Femur (tissue), 1 donor: ENCODE measurements at places on chromosomes 5 and 9.
A peak's percentile ranks its signal among the peaks of the same experiment; 100 is the strongest.

- no peak for DNase-seq
Measured at GRCh38 chr9:86298873-86299272, 16.5 kb upstream of the ISCA1 start.

DNA sequence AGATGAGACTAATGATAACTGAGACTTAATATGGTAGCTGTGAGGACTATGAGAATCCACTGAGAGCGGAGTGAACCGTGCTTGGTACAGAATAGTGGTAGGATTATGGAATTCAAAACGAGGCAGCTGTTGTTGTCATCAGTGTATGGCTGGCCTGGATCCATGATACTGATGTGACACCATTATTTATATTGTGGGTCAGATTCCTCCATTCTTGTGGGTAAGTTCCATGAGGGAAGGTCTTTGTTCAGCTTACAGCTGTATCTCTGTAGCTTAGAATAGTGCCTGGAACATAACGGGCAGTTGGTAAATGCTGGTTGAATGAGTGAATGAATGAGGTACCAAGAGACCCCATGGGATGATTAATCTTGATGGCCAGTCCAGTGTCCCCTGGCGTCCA, 61.8 kb downstream of the ACER2 start:
- DNase-seq, result no peak

DNA sequence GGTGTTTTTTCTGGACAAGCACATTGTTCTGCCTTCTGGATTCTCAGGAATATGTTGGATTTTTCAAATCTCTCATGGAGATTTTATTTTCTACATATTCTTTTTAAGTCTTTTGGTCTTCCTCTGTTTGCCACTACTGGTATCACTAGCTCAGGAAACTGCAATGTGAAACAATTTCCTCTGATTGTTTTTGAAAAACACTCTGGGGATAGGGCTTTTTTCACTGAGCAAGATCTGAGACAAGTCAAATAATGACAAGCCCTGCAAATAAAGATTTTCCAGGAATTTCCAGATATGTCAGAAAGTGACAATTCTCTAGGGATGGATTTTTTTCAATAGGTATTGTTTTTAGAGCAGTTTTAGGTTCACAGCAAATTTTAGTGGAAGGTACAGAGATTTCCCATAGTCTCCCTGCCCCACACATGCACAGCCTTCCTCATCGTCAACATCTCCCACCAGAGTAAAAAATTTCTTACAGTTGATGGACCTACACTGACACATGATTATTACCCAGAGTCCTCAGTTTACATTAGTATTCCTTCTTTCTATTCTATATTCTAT, 86.9 kb upstream of the TMEM161B start:
- DNase-seq, result no peak

GRCh38 chr5:134051305-134051704, 46.5 kb upstream of the VDAC1 start:
- DNase-seq, result no peak

DNA sequence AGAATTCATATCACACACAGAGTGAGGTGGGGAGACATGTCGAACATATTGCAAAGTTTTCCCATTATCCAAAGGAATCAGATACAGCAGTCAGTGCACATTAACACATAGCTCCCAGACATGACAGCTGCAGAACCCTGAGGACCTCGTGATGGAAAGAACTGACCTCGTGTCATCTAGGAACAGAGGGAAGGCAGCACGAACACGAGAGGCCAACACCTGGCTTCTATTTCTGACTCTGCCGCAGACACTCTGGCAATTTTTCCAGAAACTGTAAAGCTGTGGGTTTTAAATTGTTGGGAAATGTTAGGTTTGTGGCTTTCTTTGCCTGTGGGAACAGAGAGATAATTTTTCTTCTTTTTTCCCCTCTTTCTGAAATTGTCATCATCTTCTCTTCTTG, 315.0 kb upstream of the PIK3R1 start:
- peak; percentile 58 for DNase-seq

DNA sequence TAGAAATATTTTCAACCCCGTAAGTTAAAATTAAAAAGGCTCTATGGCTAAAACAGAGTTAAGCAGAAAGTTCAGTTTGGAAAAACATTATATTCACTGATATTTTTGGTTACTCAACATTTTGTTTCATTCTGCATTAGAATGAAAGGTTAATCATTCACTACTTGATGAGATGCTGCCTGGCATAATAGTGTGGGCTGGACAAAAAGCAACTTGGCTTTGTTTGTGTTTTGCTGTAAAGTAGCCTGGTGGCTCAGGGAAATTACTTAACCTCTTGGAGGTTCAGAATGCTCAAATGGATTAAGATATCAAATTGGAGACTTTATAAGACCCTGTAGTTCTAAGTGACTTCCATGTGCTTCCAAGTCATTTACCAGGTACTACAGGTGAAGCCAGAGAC, 367.4 kb upstream of the TRPC7 start:
- no peak for DNase-seq
